ENCODE measurements at places on chromosomes 2 and 18. TPM values are rescaled to one million over a fixed set of nuclear protein-coding genes. Genes with fewer than 3 reads are reported as not detected.
A peak's percentile ranks its signal among the peaks of the same experiment; 100 is the strongest.

DNA sequence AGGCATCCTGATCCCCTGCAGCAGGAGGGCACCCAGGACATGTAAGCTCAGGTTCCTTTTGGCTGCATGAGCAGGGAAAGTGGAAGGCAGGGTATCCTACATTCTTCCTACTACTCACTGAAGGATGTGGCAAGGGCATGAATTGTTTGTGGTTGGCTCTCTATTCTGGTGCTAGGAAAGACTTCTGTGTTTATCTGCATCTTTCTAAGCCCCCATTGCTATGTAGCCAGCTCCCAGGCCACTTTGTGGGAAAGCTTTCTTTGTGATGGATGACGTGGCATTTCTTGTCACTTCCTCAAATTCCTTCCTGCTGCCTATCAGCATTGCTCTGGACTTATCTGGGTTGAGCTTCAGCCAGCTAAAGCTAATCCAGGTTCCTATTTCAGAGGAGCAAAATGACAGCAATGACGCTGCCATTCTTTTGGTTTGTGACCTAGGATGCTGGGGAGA, 46.2 kb downstream of the MEIS1 start:
- H3K4me3 ChIP-seq = no peak overlapping the region
- no peaks in the 10 kb centered on the region for H3K4me1 ChIP-seq
- no peaks in the 10 kb centered on the region for H3K36me3 ChIP-seq
- no peak for DNase-seq
- no peak overlapping the region for H3K27ac ChIP-seq
- H3K27me3 ChIP-seq = no peaks in the 10 kb centered on the region

DNA sequence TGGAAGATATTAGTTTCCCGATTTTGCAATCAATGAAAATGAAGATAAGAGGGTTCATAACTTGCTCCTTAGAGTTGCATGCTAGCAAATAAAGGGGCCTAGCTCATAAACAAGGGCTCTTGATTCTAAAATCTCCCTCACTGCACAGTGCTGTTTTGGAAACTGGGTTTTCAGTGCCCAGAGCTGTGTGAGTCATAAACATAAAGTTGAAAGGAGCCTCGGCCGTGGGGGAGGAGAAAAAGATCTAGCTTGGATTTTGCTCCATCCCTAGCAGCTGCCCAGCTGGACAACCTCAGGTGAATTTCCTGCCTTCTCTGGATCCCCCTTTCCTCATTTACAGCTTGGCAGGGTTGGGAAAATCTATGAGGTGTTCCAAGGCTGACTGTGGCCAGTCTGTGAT, 42.5 kb downstream of the LYPD1 start:
- no peaks in the 10 kb centered on the region for H3K36me3 ChIP-seq
- no peaks in the 10 kb centered on the region for H3K4me1 ChIP-seq
- H3K4me3 ChIP-seq = no peak overlapping the region
- no peak overlapping the region for H3K27ac ChIP-seq
- DNase-seq = no peak

- H3K4me3 ChIP-seq = no peak overlapping the region
- no peaks in the 10 kb centered on the region for H3K36me3 ChIP-seq
- H3K27ac ChIP-seq = peak overlapping the region; percentile 42
Measured at GRCh38 chr2:44579837-44580230, 218.1 kb downstream of the CAMKMT start.

DNA sequence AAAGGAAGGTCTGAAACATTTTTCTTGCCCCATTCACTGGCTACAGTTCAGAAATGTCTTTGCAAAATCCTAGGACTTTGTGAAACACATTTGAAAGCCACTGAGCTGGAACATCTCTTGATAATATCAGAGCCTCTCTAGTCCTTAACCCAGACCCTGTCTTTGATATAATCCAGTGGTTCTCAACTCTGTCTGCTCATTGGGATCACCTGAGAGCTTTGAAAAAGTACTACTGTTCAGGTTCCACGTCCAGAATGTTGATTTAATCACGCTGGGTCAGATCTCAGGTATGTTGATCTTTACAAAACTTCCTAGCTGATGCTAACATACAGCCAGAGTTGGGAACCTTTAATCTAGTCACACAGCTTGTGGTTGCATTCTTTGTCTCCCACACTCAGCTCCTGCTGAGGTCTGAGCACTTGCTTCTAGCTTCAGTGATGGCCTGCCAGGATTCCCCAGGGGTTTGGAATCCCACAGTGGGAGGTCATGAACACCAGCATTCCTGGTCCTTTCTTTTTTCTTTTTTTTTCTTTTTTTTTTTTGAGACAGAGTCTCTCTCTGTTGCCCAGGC, 262.7 kb downstream of the SETBP1 start:
- no peak overlapping the region for H3K4me3 ChIP-seq
- H3K36me3 ChIP-seq = no peaks in the 10 kb centered on the region
- H3K27me3 ChIP-seq = peaks cover 3% of the 10 kb centered on the region
- no peak for DNase-seq
- H3K27ac ChIP-seq = no peak overlapping the region

- H3K4me1 ChIP-seq = no peaks in the 10 kb centered on the region
- no peak for DNase-seq
- H3K27me3 ChIP-seq = no peaks in the 10 kb centered on the region
Measured at GRCh38 chr2:122851972-122852531, 1096.6 kb downstream of the TSN start.

DNA sequence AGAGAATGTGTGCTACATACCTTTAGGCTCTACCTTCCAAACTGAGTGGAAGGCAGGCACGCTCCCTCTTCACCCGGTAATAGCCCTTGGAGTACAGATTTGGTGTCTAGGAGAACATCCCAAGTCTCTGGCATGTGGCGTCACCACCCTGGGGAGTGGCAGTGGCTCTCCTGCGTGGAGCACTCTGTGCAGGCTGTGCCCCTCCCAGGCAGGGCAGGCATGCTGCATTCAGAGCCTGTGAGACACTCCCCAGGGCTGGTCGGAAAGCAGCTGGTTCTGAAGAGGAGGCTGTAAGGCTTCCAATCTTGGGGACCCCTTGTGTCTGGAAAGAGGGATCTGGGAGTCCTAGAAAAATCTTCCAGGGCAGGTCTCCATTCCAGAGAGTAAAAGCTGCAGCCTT, 193.3 kb downstream of the ANKRD30B start:
- H3K27me3 ChIP-seq = no peaks in the 10 kb centered on the region
- H3K27ac ChIP-seq = no peak overlapping the region
- no peak overlapping the region for H3K4me3 ChIP-seq
- no peaks in the 10 kb centered on the region for H3K4me1 ChIP-seq
- H3K36me3 ChIP-seq = no peaks in the 10 kb centered on the region
- no peak for DNase-seq

DNA sequence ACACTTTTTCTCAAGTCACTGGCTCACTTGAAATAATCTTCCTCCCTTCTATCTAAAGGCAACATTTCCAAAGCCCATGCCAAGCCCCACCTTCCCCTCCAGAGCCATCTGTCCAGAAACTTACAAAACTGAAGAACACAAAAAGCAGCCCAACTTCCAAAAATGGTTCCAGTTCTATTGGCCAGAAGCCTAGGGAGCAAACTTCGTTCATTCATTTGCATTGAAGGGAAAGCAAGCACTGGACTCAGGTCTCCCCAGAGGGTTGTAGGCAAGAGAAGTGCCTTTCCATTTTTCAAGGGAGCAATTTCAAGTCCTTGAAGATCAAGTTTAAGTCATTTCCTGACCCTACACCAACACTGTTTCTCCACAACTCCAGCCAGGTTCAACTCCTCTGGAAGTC, 585.0 kb downstream of the BCL11A start:
- no peak overlapping the region for H3K27ac ChIP-seq
- H3K27me3 ChIP-seq = no peaks in the 10 kb centered on the region
- H3K36me3 ChIP-seq = no peaks in the 10 kb centered on the region
- H3K4me3 ChIP-seq = no peak overlapping the region
- no peaks in the 10 kb centered on the region for H3K4me1 ChIP-seq
- no peak for DNase-seq

DNA sequence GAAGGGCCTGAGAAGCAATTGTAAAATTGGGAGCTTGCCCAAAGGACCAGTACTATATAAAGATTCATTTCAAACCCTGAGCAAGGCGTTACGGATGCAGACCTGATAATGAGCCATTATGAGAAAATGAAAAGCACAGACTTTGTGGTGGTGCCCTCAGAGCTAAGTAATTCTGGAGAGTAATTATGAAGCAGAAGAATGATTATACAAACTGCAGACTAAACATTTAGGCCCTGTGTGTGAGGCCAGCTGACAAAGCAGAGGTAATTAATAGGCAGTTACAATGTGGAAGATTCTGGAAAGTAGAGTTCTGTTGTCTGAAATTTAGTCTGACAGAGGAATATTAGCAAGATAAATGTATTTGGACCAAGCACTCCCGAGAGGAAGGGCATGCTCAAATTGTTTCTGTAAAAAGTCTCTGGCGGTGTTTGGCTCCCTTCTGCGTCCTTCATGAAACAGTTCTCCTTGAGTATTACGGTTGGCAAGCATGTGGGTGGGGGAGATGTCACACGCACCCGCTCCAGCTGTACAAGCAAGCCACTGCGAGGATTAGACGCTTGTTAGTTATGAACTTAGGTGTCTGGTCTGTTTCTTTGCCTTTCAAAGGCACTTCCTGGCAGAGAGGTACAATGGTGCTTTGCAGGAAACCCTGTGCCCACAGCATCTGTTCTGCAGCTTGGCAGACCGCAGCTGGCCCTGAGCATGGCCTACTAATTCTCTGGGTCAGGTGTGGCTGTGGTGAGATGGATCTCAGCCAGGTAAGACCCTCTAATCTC, 45.5 kb downstream of the CDC42EP3 start:
- no peak for DNase-seq
- no peak overlapping the region for H3K4me3 ChIP-seq
- H3K27me3 ChIP-seq = no peaks in the 10 kb centered on the region
- peak overlapping the region; percentile 74 for H3K27ac ChIP-seq
- H3K36me3 ChIP-seq = no peaks in the 10 kb centered on the region

DNA sequence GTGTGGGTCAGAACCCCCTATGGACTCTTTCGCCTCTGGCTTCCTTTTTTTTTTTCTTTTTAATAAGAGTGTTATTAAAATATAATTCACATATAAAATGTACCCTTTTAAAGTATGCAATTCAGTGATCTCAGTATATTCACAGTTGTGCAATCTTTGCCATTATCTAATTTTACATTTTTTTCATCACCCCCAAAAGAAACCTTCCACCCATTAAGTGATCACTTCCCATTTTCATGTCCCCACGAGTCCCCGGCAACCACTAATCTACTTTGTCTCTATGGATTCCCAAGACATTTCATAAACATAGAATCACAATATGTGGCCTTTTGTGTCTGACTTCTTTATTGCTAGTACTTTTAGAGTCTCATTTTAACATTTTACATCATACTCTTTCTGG, 38.7 kb upstream of the ANXA4 start:
- no peak overlapping the region for H3K27ac ChIP-seq
- no peaks in the 10 kb centered on the region for H3K36me3 ChIP-seq
- H3K27me3 ChIP-seq = peaks cover 6% of the 10 kb centered on the region
- peaks cover 6% of the 10 kb centered on the region for H3K4me1 ChIP-seq

DNA sequence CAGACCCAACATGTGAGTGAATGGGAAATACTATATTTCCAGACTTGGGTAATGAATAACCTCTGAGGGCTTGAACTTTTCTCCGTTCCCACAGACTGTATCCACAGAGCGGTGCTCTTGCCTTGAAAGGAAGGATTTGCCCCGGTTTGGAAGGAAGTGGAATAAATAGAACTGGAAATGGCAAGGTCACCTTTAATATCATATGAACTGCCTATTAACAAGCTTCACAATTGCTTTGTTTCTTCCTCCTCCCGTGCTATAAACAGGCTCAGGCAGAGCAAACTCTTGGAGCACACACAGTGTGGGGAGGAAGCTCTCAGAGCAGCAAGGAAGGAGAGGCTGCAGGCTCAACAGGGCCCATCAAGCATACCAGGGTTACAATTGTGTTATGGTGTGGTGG, 28.5 kb upstream of the DARS1 start:
- peaks cover 20% of the 10 kb centered on the region for H3K36me3 ChIP-seq
- peaks cover 17% of the 10 kb centered on the region for H3K4me1 ChIP-seq
- no peak for DNase-seq
- no peak overlapping the region for H3K27ac ChIP-seq
- H3K27me3 ChIP-seq = no peaks in the 10 kb centered on the region

DNA sequence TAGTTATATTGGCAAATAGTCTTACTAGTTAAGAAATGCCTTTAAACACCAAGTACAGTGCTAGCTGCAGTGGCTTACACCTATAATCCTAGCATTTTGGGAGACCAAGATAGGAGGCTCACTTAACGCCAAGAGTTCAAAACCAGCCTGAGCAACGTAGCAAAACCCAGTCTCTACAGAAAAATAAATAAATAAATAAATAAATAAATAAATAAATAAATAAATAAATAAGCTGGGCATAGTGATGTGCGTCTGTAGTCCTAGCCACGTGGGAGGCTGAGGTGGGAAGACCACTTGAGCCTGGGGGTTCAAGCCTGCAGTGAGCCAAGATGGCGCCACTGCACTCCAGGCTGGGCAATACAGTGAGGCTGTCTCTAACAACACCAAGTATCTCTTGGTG, 158.6 kb upstream of the ALPP start:
- no peaks in the 10 kb centered on the region for H3K36me3 ChIP-seq
- no peak for DNase-seq
- H3K27ac ChIP-seq = no peak overlapping the region
- H3K4me3 ChIP-seq = no peak overlapping the region
- no peaks in the 10 kb centered on the region for H3K27me3 ChIP-seq

DNA sequence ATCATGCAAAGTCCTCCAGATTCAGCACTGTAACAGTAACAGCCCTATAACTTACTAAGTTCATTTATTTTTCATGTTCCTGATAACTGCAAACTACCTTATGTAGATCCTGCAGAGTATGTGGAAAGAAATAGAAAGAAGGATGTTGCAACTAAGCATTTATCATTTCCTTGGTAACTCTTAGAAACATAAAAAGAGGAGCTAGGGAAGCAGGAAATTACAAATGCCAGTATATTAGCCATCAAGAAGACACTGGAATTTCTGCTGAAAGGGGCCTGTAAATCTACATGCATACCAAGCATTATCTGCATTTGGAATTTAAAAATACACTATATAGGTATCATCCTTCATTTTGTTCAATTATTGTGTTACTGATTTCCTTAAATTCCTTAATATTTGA, 66.8 kb downstream of the PDE11A start:
- no peaks in the 10 kb centered on the region for H3K36me3 ChIP-seq
- no peak for DNase-seq
- no peak overlapping the region for H3K27ac ChIP-seq
- no peaks in the 10 kb centered on the region for H3K4me1 ChIP-seq

The ASB18 gene
- total RNA-seq = not detected

The C18orf54 gene
- total RNA-seq = 10.9 TPM

The PRSS56 gene
- total RNA-seq = not detected

The GPC1 gene
- 21.9 TPM for total RNA-seq

The UPP2 gene
- total RNA-seq = not detected

The ANKMY1 gene
- total RNA-seq = 25.1 TPM
